ENCODE measurements at places on chromosomes 1 and 21. TPM values are rescaled to one million over a fixed set of nuclear protein-coding genes. Genes with fewer than 3 reads are reported as not detected.

HHIPL2 gene
- 11.3 TPM for total RNA-seq

TNFSF4 gene
- total RNA-seq: 1.8 TPM

RXFP4 gene
- not detected for total RNA-seq

TGFB2 gene
- total RNA-seq: 21.8 TPM

NR1I3 gene
- not detected for total RNA-seq

SIM2 gene
- not detected for total RNA-seq

AADACL4 gene
- not detected for total RNA-seq

USP48 gene
- 12.5 TPM for total RNA-seq

GRCh38 chr1:236282425-236282716, 613 bp upstream of the ERO1B start:
- no peak for DNase-seq

GRCh38 chr1:9344426-9345200, 51.9 kb downstream of the SPSB1 start:
- DNase-seq: no peak

DNA sequence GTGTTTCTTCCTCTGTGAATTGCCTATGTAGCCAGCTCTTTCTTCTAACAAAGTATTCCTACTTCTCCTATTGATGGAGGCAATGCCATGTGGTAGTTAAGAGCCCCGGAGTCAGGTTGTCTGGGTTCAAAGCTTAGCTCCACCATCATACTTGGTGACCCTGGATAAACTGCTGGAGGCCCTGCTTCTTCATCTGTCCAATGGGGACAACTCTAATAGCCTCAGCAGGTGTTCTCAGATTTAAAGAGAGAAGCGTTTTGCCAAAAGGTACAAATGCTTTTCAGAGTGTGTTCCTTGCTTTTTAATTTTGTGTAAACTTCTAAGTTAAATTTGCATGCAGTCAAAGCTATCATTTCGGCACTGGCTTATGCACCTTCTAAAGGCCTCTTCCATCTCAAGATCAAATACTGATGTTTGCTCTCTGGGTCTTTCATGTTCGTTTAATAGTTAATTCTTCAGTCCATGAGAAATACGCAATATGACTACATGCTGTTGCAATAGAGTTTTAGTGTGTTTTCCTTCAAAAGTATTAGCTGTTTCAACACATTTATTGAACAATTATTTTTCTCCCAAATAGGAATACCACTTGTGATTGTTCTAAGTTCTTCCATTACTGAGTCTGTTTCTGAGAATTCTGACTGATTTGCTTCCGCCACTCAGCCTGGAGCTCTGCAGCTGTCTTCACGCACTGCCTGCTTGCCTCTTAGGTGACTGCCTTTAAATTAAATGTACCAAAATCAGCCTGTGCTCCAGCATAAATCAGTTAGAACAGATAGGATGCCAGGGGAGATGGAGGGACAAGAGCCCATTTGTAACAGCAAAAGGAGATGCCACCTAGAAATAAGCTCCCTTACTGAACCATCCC, 75.6 kb downstream of the CAPZB start:
- no peak for DNase-seq

GRCh38 chr1:153392258-153392657, 1.4 kb upstream of the S100A8 start:
- no peak for DNase-seq

- no peak for DNase-seq
Observed at GRCh38 chr1:208951908-208952307, 631.6 kb upstream of the CAMK1G start.

GRCh38 chr1:157732755-157733154, 32.2 kb upstream of the FCRL3 start:
- no peak for DNase-seq

- DNase-seq: no peak
Observed at GRCh38 chr1:74362691-74363090, 127.5 kb downstream of the TNNI3K start.

DNA sequence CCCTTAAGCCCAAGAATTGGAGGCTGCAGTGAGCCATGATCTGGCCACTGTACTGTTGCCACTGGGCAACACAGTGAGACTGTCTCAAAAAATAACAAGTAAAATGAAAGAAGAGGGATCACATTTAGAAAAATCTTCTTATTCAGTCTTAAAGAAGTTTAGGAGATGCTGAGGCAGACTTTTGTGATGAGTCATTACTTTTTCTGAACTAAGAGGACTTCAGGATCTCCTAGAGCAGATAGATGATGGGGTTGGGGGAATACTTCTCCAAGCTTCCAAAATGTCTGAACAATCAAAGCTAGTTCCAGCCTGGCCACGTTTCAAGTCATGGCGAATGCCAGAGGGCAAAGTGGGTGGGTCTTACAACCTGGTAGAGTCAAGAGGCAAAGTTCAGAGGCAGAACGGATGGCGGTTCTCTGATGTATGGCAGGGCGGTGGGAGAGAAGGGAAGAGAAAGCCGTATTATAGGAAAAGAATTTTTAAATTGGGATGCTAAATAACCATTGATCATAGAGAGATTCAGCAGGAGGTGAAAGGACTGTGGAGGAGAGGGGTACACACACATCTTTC, 2.1 kb upstream of the CIART start:
- no peak for DNase-seq

GRCh38 chr1:36871146-36871971, 163.0 kb downstream of the GRIK3 start:
- DNase-seq: no peak

DNA sequence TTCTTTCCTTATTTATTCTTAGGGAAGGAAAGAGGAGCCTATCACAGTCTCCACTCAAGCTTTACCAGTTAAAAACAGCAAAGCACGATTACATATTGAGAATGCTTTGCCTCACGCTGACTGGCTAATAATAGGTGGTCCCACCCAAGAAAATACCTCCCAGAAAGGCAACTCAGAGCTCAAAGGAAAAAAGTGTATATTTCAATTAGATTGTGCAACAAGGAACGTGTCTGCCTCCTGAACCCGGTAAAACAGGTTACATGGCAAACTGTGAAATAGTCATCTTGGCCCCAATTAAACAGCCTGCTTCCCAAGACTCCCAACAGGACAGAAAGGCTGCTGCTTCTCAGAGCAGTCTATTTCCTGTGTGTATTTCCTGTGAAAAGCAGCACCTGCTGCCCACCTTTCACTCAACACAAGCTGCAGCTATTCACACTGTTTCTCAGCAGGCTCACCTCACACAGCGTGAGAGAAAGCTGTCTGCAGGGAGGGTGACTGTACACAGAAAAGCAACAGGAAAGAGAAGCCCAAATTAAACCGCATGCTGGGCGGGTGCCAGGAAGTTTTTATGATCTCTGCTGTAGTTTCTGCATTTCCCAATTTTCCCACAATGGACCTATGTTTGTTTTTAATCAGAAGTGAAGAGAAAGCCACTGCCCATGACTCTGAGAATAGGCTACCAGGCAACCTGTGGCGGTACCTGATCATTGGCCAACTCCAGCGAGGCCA, 44.0 kb downstream of the URB1 start:
- no peak for DNase-seq

DNA sequence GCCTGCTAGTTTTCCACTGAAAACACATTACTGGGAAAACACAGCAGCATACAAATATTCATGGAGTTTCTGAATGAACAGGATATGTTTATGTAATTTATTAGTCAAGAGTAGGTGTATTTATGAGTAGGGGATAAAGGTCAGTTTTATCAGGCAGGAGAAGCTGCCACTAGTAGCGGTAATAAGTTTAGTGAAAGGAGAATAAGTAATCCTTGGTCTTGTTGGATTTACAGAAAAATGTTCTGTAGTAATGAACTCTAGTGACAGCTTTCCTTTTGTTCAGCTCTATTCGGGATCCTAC, 1.2 kb downstream of the MAST2 start:
- DNase-seq: no peak

DNA sequence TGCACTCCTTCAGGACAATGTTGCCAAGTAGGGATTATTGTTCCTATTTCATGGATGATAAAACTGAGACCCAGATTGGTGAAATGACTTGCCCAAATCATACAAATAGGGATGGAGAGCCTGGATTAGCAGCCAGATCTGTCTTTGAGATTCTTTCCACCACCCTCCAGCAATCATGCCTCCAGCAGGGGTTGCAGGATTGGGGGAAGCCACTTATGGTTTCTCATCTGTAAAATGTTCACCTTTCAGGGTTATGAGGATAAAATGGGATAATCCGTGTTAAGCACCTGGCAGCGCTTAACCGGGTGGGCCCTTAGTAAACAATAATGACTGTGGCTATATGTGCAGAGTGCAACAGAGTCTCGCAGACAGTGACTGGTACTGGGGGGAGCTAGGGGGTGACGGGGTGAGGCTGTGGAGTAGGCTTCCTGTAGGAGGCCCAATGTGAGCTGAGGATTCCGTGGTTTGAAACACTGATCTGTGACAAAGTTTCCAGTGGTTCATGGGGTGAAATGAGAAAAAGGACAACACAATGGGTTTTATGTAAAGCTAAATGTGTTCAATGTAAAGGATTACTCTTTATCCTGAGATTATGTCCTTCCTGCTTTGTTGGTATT, 33.7 kb upstream of the FOXO6 start:
- no peak for DNase-seq

Data from Caki2 (cell line).